Stimulated activated CD8-positive, alpha-beta memory T cell treated with anti-CD3 and anti-CD28 coated beads, Interleukin-2, amount 100 ng/mL, for 1 hour (primary cell): ENCODE measurements at places on chromosomes 5 and 9.

- no peak for DNase-seq
Observed at GRCh38 chr5:82534986-82535385, 256.8 kb upstream of the RPS23 start.

GRCh38 chr5:176640616-176641015, 6.7 kb upstream of the TSPAN17 start:
- DNase-seq: no peak

DNA sequence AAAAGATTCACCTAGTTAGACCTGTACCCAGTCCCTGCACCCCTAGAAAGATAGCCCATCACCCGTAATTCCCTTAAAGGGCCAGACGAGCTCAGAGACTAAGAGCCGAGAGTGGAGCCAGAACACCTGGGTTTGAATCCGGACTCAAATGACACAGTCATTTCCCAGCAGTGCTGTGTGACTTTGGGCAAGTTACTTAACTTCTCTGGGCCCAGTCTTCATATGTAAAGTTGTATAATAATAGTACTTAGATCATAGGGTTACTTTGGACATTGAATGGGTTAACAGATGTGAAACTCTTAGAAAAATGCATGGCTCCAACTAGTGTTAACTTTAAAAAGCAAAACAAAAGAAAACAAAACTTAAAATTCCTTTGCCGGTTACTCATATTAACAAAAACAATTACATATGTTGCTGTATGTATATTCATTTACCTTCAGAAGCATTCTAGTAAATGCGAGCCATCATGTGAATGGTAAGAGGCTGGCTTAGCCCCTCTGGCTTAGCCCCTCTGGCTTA, 40.4 kb upstream of the RASGRF2 start:
- DNase-seq: no peak

DNA sequence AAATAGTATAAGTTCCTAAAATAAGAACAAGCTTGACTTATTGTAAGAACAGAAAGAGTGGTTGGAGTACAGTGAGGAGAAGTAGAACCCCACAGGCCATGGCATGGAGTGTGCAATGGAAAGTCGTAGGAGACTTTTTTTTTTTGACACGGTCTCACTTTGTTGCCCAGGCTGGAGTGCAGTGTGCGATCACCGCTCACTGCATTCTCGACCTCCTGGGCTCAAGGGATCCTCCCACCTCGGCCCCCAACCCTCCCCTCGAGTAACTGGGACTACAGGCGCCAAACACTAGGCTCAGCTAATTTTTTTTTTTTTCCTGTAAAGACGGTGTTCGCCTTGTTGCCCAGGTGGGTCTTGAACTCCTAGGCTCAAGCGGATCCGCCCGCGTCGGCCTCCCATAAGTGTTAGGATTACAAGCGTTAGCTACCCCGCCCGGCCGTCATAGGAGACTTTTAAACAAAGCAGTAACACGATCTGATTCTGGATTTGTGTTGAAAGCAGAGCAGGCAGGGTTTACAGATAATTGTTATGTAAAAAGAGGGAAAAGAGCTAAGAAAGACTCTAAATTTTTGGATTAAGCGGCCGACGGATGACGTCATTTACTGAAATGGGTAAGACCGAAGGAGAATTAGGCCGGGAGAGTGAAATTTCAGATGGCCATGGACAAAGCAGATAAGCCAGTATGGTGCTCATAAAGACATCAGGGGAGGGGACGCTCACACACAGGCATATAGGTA, 752 bp downstream of the TSTD2 start:
- DNase-seq: no peak

DNA sequence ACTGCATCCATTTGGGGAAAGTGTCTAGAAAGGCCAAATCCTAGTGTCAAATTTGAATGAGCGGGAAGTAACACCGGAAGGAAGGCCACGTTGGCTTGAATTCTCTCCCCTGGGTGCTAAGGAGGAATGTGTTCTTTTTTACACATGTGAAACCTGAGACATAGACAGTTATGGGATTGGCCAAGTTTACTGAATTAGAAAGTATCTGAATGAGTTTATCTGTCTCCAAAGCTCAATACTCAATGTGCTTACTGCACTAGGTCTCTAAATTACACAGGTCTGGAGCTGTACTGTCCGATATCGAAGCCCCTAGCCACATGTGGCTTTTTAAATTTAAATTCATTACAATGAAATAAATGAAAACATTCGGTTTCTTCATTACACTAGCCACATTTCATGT, 6.0 kb downstream of the DMRT1 start:
- DNase-seq: no peak

DNA sequence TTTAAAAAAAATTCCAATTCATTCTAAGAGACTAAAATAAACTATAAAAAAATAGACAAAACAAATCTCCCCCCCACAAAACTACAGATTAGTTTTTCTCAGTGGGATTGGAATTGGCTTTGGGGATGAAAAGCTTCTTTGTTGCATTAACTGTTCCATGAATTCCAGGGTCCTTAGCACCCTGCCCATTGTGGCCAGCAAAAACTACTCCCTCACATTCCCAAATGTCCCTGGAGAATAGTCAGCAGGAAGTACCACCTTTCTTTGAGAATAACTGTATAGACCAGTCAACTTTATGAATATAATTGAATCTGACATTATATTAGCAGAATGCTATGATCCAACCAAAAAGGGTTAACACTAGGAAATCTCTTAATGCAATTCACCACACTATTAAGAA, 147.9 kb downstream of the LPAR1 start:
- no peak for DNase-seq

DNA sequence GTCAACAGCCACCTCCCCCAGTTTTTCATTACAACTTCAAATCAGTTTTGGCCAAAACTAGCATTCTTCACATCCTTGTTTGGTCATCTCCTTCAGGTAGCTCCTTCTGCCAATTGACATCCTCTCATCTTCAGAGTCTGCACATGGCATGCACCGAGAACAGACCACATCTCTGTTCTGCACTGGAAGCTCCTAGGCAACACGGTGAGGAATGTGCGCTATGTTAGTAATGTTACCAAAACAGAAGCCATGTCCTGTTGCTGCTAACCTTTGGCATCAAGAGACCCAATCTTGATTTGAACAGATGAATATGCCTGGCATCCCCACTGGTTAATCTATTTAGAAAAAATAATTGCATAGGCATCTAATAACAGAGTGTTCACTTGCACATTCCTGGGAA, 5.1 kb upstream of the HK3 start:
- no peak for DNase-seq

DNA sequence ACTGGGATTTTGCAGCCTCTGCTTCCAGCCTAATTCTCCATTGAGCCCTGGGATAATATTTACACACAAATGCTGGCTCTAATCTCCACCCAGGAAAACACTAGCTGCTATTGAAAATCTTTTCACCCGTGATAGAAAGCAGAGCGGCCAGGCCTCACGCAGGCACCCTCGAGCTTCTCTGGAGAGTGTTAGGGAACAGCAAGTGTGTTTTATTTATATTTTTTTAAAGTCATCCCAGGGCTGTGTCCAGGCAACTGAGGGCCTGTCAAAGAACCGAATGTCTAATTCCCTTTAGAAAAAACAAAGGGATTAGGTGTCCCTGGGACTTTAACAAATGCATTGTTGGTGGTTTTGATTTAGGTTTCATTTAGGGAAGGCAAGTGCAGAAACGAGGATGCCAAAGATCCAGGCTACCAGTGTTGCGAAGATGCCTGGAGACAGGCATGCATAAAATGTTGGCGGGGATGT, 51.2 kb upstream of the SPRY4 start:
- no peak for DNase-seq

DNA sequence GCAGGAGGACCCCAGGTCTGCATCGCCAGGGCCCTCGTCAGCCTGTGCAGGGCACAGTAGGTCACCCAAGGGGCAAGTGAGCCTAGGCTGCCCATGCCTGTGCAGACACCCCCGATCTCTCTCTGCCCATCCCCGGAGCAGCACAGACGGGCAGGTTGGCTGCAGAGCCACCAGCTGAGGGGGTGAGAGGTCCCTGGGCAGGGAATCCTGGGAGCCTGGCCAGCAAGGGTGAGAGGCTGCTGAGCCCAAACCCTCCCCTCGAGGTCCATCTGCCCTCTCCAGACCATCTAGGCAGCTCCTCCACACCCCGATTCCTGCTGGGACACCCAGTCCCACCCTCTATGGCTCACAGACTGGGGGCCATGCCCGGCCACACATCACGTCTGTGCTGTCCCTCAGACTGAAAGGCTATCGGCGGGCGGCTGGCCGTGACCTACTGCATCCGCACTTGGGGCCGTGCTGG, 2.8 kb upstream of the DPP7 start:
- no peak for DNase-seq

DNA sequence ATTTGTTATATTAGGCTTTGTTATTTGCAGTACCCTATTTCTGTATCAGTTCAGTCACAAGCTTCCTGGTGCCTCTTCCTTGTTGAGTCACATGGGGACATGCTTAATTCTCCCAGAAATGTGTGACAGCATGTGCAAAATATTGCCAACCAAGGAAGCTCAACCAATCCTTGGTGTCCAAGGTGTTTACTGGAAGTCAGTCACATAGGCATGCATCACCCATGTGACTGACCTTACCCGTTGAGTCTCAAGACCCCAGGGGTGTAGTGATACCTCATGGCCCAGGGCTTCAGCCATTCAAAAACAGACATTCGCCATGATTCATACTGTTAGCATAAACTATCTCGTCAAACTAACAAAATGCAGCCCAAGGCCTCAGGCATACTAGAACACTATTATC, 9.3 kb upstream of the ANKDD1B start:
- no peak for DNase-seq

DNA sequence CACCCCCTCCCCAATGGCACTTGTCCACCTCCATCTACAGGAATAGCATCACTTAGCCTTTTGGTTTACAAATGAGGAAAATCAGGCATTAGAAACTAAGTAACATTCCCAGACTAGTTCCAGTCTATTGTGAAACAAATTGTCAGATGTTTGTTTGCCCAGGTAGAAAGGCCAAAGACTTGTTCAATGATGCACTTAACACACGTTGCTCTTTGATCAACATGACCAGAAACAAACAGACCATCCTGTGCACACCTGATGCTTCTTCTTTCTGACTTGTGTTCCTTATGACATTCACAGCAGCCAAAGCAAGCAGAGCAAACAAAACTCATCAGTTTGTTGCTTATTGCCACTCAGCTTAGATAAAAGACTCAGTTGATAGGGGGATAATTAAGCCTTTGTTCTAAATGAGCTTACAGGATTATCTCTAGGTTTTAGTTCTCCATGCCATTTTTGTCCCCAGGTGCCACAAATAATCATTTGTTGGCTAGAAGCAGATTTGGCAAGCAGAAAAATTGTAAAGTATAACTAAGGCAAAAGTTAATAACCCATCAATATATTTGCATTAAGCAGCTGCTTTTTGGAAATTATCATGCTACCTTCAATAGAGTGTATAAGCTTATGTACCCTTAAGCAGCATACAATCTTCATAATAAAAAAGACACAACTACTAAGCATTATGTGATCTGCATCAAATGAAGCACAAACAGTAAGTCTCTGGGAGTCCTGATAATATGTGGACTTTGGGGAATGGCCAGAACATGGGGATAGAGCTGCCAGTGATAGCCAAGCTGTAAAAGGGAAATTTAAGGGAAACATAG, 26.3 kb upstream of the FST start:
- no peak for DNase-seq

DNA sequence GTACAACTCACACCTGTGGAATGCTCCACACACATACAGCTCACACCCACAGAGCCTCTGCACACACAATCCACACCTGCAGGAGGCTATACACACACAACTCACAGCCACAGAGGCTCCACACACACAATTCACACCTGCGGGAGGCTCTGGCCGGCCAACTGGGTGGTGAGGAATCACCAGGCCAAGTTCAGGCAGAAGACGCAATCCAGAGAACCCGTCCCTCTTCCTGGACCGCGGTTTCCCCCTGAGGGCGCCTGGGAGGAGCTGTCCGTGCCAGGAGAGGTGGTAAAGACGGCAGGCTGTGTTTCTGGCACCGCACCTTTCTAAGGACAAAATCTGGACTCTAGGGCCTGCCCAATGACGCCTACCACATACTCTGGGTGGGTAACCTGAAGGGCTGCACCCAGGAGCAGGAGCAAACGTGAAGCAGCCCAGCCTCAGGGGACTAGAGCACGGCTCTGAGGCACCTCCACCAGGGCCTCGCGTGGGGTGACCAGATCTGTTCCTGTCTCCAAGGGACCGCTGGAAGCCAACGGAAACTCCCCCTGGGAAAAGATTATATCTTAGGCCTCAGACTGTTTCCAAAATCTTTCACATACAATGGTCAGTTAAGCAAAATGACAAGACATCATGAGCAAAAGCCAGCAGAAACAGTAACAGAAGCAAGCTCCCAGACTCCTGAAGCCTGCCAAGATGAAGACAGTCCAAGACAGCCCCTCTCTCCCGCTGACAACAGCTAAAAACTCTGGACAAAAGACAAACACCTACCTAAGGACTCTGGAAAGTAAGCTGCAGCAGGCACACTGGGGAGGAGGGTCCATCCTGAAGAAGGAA, 16.9 kb downstream of the CAMSAP1 start:
- no peak for DNase-seq

- DNase-seq: no peak
Observed at GRCh38 chr9:87140605-87141109, 193.4 kb upstream of the GAS1 start.
